ENCODE measurements at places on chromosomes 4 and X.
A peak's percentile ranks its signal among the peaks of the same experiment; 100 is the strongest.

- no peak for DNase-seq
Measured at GRCh38 chrX:71923516-71923915, 12.9 kb downstream of the NHSL2 start.

GRCh38 chr4:186848437-186848836 lies 124.8 kb upstream of the FAT1 start:
- DNase-seq: no peak

DNA sequence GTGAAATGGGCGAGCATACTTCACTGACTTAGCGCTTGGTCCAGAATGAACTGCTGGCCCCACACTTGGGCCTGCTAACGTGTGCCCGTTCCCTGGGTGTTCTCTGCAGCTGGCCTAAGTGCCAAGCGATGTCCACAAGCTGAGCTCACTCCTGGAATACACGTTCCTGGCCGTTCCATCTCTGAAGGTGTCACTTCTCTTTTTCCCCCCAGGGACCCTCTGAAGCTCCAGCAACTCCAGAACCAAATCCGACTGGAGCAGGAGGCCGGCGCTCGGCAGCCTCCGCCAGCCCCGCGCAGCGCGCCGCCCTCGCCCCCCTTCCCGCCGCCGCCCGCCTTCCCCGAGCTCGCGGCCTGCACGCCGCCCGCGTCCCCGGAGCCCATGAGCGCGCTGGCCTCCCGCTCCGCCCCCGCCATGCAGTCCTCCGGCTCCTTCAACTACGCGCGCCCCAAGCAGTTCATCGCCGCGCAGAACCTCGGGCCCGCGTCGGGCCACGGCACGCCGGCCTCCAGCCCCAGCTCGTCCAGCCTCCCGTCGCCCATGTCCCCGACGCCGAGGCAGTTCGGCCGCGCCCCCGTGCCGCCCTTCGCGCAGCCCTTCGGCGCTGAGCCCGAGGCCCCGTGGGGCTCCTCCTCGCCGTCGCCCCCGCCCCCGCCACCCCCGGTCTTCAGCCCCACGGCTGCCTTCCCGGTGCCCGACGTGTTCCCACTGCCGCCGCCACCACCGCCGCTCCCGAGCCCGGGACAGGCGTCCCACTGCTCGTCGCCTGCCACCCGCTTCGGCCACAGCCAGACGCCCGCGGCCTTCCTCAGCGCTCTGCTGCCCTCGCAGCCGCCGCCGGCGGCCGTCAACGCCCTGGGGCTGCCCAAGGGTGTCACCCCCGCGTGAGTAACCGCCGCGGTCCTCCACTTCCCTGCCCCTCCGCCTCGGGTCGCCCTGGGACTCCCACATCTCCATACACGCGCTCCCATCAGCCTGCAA lies 132.3 kb downstream of the CBR4 start:
- peak; percentile 46 for DNase-seq

DNA sequence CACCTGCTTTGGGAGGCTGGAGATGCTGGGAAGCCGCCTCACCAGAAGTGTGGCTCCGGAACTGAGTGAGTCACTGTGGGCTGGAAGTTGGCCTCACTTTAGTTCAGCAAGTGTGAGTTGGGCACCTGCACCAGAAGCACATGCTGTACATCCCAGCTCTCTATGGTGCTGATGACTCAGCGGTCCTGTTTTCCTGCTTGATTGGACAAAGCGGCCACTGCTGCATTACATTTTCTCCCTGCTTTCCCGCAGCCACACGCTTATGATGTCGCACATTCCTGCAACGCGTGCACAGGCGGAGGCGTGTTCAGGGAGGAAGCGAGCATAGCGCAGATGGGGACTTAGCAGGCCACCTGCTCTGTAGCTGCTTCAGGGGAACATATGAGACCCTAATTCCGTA lies 26.7 kb upstream of the CLDN34 start:
- no peak for DNase-seq

DNA sequence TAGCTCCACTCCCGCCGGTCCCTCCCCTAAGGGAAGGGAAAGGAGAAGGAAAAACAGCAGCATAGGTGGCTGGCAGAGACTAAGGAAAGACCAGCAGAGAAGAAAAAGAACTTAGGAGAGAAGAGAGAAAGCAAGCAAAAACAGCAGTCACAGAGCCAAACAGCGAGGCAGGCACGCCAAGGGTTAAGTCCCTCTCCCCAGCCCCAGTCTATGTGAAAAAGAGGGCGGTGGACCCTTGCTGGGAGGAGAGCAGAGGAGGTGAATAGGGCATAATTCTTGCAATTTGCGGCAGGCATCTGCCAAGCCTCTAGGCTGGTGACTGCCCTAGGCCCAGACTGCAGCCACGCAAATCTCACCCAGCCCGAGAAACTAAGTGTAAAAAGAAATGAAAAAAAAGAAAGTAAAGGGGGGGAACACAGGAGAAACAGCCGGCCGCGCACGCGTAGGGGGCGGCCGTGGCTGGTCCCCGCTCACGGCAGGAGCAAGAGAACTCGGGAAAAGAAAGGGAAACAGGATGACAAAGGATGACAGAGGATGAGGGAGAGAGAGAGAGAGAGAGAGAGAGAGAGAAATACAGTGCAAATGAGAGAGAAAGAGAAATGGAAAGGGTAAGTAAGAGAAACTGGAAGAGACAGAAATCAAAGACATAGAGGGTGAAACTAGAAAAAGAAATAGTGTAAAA lies 48.6 kb downstream of the MAGEA9 start:
- DNase-seq: peak; percentile 15

GRCh38 chr4:8039290-8039689 lies 99.6 kb upstream of the AFAP1 start:
- DNase-seq: peak; percentile 16
